ENCODE measurements at places on chromosomes 4 and X.

DNA sequence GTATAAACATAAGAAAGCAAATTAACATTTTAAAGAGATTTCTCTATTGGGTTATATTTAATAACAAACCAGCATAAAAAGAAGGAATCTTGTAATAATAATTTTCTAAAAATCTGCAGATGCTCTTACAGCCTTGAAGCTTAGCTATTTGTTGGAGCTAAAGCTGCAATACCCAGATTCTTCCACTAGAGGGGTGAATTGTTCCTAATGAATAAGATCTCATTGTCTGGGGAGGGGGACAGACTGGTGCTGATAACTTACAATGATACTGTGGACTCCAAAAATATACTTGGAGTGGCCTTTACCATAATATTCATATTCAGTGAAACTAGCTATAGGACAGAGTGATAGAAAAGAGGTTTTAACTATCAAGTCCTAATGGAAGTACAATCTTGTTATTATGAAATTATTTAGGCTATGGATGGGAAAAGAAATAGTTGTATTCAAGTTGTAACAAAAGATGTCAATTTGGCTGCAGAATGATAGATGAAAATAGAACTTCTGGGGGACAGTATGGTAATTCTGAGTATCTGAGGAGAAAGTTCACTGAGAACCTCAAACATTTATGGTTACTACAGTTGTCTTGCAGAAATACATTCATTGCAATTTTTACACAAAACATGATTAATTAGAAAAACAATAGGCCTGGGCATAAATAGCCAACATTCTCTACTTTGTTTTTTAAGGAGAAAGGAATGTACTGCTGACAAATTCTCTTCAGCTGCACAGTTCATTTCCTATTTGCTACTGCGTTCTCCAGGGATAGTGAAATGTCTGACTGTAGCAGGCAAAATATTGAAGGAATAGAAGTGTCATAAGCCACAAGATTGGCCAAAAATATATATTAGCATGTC, 443.3 kb downstream of the GBA3 start:
- DNase-seq: peak; percentile 72

GRCh38 chr4:98287328-98287727, 26.1 kb downstream of the RAP1GDS1 start:
- DNase-seq: no peak

GRCh38 chrX:47129899-47130358, 14.6 kb downstream of the NDUFB11 start:
- DNase-seq: no peak

DNA sequence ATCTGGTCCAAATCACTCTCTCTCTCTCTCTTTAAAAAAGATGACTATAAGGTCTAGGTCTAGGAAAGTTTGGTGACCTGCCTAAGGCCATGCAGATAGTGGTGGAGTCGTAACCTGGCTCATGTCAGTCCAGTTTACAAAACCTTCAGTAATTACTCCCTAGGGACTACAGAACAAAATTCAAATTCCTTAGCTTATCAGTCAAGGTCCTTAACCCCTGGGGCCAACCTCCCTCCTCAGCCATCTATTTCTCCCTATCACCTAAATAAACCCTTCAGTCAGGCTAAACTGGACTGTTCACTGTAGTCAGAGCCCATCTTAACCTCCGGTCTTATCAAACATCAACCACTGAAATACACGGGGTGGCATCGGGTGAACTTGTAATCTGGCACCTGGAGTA, 68.9 kb downstream of the MAP3K15 start:
- no peak for DNase-seq

DNA sequence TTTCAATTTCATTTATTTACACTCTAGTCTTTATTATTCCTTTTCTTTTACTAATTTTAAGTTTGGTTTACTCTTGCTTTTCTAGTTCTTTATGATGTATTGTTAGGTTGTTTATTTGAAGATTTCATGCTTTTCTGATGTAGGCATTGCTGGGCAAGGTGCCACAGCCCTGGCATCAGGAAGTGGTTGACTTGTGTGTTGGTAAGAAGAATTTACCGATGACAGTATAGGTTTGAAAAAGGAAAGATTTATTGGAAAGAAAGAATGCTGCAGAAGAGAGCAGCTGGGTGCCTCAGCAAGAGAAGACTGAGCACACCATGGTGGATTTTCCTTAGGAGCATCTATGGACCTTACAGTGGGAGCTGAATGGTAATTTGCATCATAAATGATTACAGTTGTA, 153.2 kb downstream of the KLF8 start:
- no peak for DNase-seq

- DNase-seq: no peak
Measured at GRCh38 chrX:12115377-12115776, 22.9 kb upstream of the FRMPD4 start.

- no peak for DNase-seq
Measured at GRCh38 chrX:115409551-115409950, 120.0 kb downstream of the LUZP4 start.

GRCh38 chrX:68833855-68834331, 5.1 kb downstream of the EFNB1 start:
- DNase-seq: no peak

DNA sequence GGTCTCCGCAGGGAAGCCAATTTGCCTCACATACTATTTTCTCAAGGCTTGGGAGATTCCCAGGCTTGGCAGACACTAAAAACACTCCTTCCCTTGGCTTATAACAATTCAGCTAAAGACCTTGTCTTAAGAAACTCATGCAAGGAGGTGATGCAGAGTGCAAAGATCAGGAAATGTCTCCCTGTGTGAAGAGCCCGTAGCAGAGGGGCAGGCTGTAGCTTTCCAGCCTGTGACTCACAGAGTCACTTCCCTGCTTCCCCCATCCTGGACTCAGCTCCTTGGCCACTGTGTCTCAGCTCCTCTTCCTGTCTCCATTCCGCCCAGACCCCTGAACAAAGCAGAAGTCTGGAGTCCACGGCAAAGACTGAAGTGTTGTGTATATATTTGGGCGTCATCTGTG, 56.1 kb downstream of the KDR start:
- no peak for DNase-seq

- no peak for DNase-seq
Measured at GRCh38 chr4:134862116-134862515, 660.5 kb upstream of the PABPC4L start.

DNA sequence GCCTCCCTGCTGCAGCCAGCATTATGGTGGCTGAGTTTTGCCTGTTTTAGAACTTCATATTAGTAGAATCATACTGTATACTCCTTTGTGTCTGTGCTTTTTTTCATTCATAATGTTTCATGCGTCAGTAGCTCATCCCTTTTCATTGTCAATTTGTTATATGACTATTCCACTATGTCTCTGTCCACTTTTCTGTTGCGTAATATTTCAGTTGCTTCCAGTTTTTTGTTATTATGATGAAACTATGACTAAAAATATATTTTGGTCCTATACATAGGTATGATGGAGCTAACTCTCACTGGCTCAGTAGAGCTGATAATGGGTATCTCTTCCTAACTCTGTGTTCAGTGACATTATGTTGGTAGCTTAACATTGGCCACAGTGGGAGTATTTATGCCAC, 48.3 kb downstream of the DMP1 start:
- no peak for DNase-seq

- DNase-seq: no peak
Measured at GRCh38 chrX:85544609-85545008, 165.1 kb upstream of the POF1B start.

GRCh38 chr4:105805501-105806120, 89.7 kb upstream of the NPNT start:
- peak; percentile 39 for DNase-seq

- no peak for DNase-seq
Measured at GRCh38 chrX:43469391-43470054, 186.6 kb upstream of the MAOA start.

GRCh38 chrX:131365766-131366165, 76.7 kb upstream of the IGSF1 start:
- DNase-seq: no peak

DNA sequence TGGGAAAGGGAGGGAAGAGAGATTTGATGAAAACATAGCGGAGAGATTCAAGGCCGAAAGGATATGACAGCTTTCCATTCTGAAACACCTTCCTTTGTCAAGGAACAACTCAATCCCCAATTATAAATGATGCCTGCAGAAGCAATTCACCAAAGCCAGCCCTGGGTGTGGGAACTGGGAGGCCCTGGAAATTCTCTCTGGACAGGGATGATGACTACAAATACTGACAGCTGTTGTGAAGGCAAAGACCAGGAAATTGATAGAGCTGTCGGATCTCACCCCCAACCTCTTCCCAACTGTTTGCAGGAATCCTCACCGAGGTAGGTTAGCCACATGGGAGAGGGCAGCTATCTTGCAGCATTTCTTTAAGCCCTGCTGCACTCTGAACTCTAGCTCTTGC, 54.3 kb downstream of the CCDC149 start:
- DNase-seq: no peak

DNA sequence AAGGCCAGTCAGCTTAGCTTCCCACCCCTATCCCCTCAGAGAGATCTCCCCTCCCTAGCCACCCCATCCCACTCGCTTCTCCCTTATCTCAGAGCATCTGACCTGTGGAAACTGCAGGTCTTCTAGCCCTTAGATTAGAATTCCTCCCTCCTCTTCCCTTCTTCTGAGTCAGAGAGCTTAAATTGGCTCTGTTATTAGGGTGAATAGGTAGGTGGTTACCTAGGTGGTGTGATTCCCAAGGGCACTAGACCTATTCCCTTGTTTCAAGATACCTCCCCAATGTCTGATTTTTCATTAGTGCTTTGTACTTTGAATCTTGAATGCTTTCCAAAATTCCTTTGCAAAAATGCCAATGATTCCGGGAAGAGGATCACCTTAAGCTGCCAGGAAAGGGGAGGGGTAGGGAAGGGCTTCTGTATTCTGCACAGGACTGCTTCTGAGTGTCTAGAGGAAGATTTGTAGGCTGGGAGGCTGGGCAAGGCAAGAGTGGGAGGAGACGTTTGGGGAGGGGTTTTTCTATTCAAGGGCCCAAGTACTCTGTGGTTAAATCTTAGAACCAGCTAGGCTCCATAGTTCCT, 24.5 kb upstream of the MSN start:
- no peak for DNase-seq

DNA sequence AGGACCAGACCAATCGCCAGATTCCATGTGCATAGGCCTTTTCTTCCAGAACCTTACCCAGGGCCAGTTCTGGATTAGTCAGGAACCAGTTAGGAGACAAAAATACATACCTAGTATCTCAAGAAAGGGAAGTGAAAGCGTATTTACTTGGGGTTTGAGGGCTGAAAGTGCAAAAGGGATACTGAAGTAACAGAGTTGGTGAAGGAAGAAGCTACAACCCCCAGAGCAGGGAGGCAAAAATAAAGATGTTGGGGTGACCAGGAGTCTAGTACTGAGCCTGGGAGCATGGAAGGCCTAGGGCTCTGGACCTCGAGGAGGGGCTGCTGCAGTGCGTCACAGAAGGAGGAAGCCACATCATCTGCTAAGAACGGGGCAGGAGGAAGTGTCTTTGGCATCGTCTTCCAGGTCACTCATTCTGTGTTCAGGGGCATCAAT, 38.3 kb downstream of the TKTL1 start:
- DNase-seq: no peak

DNA sequence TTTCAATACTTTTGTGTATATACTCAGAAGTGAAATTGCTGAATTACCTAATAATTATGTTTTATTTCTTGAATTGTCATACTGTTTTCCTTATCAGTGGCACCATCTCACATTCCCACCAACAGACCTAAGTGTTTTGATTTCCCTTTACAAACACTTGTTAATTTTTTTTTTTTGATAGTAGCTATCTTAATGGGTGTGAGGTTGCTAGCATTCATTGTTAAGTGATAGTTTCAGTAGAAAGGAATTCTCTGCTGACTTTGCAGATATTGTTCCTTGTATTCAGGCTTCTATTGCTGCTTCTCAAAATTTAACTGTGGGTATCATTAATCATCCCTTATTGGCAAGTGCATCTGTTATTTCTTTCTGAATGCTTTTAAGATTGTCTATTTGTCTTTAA, 927.5 kb upstream of the SLIT2 start:
- no peak for DNase-seq

GRCh38 chr4:153560908-153561307, 94.7 kb downstream of the TMEM131L start:
- DNase-seq: no peak

- DNase-seq: no peak
Measured at GRCh38 chr4:114603497-114603896, 4.9 kb downstream of the UGT8 start.

DNA sequence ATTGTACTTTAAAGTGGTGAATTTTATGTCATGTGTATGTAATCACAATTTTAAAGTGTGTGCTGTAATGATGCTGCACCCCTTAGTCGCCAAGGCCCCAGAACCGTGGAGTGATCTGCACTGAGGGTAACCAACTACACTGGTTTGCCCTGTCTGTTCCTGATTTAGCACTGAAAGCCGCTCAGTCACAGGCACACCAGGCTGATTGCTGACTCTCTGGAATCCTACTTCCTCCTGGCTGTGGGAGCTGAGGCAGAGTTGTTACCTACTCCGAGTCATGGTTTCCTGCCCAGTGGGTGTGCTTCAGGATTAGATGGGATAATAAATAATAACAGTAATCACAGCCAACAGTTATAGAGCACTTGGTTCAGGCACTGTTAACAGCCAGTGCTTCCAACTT, 645.4 kb downstream of the BCOR start:
- DNase-seq: no peak

DNA sequence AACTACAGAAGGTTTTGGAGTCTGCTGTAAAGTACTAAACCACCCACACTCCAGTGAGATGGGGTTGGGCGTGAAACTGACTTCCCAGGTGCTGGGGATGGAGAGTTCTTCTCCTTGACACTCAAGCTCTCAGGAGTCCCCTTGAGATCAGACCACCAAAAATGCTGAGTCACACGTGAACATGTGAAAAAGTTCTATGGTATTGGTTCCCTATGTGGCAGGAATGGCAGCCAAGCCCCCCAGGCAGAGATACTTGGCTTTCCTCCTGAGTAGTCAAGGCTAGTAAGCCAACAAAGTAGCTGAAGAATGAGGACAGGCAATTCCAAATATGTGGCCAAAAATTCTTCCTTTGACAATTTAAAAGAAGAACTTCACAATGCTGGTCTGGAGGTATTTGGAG, 222.0 kb upstream of the ADAMTS3 start:
- no peak for DNase-seq

- DNase-seq: no peak
Measured at GRCh38 chrX:32141841-32142240, 1069.5 kb downstream of the DMD start.

GRCh38 chrX:133789829-133790228, 195.6 kb downstream of the GPC3 start:
- no peak for DNase-seq

DNA sequence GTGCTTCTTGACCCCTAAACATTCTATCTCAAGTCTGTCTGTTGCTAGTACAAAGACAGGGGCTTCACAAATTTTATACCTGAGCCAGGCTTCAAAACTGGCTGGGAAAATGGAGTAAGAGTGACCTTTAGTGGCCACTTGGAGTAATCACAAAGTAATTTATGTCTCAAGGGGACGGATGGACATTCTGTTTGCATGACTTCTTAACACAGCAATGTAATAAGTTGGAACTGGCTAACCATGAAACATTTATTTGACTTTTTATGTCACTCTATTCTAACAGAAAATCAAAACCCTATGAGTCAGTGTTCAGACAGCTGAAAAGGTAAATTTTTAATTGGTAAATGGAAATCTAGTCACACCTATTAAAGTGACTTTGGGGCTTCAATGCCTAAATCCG, 600.6 kb downstream of the ANKRD50 start:
- DNase-seq: peak; percentile 25
